ENCODE measurements at places on chromosomes 3 and 15. TPM values are rescaled to one million over a fixed set of nuclear protein-coding genes. Genes with fewer than 3 reads are reported as not detected.

Gene KLHL6
- total RNA-seq = not detected

DNA sequence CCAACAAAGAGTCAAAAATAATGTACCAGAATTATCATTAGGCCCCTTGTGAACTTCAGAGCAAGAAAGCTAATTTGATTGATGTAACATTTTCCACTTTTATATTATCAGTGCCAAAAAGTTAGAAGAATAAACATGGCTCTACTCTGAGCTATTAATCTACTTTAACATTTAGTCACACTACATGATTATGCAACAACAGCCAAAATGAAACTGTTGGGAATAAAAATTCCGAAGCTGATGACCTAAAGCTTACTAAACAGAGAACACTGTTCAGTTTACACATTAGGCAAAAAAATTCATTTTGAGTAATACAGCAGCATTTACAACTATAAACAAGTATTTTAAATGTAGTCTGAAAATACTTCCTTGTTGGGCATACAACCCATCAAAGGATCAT is 1134.1 kb downstream of the EPHA3 start:
- DNase-seq = no peak

- DNase-seq = no peak
These were observed 40.1 kb downstream of the TRIM71 start for GRCh38 chr3:32857921-32858320.

DNA sequence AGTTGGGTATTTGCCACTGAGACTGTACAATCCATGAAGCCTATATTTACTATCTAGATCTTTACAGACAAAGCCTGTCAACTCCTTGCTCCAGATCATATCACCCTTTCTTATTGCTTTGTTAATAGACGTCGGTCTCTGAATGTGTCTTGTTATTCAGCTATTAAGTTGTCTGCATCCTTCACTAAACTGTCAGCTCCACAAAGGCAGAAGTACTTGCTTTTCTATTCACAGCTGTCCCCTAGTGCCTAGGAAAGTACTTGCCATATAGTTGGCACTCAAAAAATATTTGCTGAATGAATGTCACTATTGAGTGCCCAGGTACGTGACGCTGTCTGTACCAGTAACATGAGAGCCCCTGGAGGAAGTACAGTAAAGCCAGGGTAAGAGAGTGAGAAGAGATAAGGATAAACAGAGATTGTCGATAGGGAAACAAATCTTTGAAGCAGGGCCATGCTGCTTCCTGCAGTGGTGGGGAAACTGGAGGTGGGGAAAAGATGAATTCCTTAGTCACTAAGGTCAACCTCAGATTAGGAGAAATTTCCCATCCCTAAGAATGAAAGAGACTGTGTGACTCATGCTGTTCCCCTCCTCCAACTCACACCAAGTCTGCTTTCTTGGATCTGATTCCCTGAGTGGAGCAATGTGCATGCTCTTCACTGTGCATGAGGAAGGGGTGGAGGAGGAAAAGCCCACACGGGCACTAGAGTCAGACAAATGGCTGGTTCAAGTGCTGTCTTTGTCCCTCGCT is 36.3 kb downstream of the PRICKLE2 start:
- DNase-seq = peak; percentile 86

GRCh38 chr3:5314897-5315296 is 127.4 kb downstream of the EDEM1 start:
- no peak for DNase-seq

Gene CAV3
- total RNA-seq = not detected

DNA sequence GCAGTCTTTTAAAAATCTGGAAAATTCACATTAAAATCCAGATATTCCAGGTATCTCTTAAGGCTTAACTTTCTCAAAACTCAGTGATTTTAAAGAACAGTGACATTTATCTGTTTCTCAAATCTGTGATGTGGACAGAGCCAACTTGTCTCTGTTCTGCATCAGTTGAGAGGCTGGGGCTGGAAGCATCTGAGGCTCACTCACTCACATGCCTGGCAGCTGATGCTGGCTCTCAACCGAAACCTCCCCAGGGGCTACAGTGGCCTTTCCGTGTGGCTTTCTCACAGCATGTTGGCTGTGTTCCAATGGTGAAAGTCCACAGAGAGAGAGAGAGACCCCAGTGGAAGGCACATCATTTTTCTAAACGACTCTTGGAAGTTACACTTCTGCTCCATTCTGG is 53.5 kb downstream of the CEMIP start:
- DNase-seq = no peak
